ENCODE measurements at places on chromosomes 11 and 22.

DNA sequence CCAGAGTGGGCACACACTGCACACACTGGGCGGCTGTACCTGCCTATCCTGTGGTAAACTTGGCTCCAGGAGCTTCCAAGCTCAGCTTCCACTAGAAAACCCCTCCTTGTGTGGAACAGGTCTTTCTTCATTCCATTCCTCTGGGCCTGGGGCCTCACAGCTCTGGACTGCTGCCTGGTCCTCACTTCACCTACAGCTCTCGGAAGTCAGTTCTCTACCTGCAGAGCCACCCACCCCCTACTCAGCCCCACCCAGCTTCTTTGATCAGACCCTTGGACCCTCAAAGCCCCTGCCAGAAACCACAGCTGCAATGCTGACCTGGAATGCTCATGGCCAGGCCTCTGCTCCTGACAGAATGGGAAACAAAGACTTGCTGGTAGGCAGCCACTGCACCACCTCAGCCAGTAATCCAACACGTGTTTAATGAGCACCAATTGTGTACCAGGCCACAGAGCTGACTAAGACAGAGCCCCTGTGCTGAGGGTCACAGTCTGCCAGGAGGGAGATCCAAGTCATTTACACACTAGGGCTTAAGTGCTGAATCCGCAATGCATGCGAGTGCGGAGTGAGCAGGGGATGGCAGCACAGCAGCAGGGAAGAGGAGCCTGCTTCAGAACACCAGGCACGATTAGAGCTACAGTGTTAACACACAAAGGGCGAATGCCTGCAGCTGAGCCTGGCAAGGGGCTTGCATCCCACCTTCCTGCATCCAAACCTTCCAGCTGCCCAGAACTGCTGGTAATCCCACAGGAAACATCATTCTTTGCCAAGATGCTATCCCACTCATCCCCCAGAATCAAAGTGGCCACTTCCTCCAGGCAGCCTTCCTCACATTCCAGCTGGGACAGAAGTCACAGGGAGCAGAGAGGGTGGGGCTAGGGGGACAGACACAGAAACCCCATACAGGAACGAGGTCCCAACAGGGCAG is 4.6 kb downstream of the GNB1L start:
- DNase-seq: no peak

DNA sequence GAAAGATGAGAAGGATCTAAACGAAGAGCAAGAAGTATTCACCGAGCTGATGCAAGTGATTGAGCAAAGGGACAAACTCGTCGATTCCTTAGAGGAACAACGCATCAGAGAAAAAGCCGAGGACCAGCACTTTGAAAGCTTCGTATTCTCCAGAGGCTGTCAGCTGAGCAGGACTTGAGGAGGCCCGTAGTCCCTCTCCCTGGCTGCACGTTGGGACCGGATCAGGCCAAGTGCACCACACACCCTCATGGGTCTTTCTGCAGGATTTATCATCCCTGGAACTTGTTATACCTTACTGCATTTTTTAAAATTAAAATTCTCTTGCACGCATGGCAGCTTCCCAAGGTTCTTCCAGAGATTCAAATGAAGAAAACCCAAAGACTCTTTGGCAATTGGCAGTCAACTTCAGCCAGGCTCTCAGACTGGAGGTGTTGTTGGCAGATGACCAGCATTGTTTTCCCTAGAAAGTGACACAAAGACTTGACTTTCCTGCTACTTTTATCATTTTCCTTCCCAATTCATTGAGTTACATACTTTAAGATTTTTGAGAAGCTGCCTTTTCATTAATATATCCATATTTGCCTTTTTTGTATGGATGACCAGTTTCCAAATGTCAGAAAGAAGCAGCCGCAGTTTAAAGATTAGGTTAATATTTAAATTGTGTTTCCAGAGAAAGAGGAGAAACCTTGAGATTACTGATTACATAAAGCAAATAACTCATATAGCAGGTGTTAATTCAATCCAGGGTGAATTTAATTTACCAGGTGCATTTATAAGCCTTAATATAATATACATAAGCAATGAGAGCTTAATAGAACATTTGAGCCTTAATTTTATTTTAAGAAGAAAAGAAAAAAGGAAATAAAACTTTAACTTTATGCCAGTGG is 18.8 kb upstream of the PARVA start:
- no peak for DNase-seq

DNA sequence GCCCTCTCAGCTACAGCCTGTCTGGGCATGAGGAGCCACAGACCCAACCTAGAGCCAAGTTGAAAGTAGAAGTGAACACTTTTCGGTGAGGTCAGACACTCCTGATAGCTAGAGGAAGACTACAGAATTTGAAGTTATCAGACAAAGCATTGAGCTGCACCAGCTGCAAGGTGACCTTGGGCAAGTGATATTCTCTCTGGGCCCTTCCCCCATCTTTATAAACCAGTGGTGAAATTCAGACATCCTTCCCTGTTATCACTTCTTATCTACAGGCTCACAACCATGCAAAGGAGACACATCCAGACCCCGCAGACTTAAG is 8.0 kb upstream of the PMM1 start:
- DNase-seq: no peak

DNA sequence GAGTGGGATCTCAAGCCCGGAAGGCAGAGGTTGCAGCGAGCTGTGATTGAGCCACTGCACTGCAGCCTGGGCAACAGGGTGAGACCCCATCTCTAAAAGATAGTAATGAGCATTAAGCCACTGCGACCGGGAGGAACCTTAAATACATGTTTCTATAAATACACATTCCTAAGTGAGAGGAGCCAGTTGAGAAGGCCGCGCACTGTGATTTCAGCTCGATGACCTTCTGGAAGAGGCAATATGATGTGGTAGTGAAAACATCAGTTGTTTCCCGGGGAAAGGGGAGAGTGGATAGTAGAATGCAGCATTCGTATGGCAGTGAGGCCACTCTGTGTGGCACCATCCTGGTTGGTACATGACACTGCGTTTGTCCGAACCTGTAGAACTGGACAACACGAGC is 18.0 kb downstream of the PTDSS2 start:
- no peak for DNase-seq

GRCh38 chr22:39502789-39503409 is 809 bp downstream of the MIEF1 start:
- no peak for DNase-seq

GRCh38 chr22:44225812-44226211 is 45.1 kb downstream of the PARVG start:
- no peak for DNase-seq

- DNase-seq: no peak
These were observed 744 bp downstream of the PRAME start for GRCh38 chr22:22558071-22558971.

DNA sequence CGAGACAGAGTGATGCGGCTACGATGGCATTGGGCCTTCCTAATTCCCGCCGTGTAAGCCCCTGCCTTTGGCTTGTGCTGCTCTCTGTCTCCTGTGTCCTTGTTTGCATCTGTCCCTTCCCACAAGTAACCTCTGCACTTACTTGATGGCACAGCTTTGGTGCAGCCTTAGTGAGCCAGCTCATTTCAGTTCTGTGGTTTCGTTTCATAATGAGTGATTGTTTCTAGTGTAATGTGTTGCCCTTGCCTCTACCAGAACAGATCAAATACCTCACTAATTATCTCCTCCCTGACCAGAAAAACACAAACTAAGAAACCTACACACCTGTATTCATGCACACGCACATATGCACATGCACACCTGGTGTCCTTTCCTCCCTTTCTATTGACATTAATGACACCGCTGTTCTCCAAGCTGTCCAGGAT is 58.8 kb downstream of the GRK3 start:
- DNase-seq: no peak

DNA sequence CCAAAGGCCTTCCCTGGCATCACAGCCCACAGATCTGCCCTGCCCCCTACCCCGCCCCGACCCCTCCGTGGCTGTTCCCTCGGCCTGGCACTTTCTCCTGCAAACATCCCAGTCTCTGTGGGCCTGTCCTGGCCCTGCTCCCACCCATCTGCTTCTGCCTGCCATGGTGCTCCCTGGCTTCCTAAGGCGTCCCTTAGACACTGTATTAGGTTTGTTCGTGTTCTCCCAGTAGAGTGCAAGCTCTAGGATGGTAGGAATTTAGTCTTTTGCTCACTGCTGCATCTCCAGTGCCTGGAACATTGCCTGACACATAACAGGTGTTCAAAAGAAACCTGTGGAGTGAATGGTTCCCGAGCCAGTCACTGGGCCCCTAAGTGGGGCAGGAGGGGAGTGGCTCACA is 69.6 kb upstream of the PITPNB start:
- DNase-seq: no peak

DNA sequence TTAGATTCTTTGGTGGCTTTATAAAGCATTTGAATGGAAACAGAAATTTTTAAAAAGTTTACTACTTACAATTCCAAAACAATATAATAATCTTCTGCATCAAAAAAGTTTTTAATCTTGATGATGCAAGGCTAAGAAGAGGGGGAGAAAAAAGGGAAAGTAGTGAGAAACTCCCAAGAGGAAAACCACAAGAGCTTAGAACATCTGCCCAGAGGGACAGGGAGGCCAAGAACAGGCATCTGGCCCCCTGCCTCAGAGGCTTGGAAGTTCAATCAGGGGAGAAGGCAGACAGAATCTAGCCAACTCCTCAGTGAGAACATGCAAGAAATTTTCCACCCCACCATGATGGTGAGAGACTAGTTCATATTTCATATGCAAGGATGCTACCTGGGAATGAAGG is 23.8 kb upstream of the TTC28 start:
- DNase-seq: no peak

DNA sequence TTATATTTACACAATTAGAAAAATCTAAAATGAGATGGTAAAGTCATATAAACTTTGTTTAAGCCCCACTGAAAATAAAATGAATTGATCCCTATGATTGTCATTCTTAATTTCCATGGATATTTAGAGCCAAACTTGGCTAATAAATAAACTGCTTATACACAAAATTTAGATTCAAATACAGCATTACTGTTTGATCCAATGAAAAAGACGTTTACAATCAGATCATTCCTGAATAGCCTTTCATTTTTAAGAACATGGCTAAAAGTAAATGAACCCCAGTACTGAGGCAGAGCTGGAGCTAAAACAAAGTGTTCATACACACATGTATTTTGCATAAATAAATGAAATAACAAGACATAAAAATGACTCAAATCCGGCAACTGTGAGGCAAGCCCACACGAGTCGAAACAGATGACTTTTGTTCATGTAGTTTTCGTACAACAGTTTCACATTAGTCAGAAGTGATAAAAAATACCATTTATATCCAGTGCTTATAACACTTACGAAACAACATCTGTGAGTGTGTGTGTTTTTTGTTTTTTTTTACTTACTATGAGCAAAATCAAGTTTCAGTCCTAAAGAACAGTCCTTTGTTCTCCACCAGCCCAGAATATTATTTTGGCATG is 386.5 kb downstream of the SOX6 start:
- DNase-seq: peak; percentile 62

DNA sequence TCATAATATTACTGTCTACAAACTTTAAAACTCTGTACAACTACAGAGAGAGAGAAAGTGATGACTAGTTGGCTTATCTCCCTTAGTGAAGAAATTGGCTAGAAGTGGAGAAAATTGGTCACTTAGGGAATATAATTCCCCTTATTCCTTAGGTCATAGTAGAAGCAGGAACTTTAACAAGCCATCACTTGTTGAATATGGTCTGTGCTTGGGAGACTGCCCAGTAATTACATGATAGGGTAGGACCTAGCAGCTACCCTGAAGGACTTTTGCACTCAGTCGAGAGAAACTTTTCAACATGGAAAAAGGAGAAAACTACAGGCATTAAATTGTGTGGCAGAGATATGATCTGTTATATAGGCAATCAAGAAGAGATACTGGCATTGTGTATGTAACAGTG is 576.5 kb upstream of the CCDC90B start:
- DNase-seq: no peak

GRCh38 chr22:35039625-35040024 is 26.3 kb upstream of the ISX start:
- DNase-seq: no peak

GRCh38 chr22:37287550-37287951 is 5.2 kb downstream of the CYTH4 start:
- DNase-seq: no peak

DNA sequence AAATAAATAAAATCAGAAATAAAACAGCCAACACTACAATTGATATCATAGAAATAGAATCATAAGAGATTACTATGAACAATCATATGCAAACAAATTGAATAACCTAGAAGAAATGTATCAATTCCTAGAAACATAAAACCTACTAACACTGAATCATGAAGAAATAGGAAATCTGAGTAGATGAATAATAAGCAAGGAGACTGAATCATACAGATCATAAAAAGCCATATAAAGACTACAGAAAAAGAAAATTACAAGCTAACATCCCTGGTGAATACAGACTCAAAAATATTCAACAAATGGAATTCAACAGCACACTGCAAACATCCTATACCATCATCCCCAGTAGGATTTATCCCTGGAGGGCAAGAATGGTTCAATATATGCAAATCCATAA is 135.6 kb downstream of the SBF2 start:
- DNase-seq: no peak

DNA sequence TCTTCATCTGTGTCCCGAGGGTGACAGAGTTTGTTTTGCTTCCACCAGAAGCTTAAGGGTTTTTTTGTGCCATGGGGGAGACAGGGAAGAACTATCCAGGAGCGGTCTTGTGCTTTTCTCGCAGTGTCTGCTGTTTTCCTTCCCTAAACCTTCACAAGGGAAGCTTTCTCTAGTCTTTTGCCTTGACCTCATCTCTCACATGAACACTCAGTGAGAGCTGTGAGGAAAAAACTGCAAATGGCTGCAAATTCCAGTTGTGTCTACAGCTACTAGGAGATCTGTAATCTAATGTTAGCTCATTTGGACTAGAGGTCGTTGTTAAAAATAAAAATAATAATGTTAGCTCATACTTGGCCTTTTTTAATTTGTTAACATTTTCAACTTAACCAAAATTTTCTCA is 264.7 kb upstream of the SESN3 start:
- DNase-seq: no peak

DNA sequence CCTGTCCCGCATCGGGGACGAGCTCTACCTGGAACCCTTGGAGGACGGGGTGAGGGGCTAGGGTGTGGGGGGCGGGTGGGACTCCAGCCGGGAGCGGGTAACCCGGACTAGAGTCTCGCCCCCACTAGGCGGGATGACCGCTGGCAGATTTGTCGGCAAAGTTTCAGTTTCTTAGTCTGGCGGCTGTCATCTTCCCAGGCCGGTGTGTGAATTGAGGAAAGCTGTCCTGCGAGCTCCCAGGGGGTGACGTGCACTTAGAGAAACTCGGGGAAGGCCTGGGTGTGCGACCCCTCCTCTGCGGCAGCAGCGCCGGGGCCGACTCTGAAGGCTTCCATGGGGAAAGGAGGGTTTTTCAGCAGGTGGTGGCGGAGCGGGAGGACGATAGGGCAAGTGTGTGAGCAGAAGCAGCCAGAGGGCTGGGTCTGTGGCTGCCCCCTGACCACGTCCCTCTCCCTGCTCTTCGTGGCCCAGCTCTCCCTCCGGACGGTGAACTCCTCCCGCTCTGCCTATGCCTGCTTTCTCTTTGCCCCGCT is 463 bp downstream of the RAD9A start:
- DNase-seq: no peak

DNA sequence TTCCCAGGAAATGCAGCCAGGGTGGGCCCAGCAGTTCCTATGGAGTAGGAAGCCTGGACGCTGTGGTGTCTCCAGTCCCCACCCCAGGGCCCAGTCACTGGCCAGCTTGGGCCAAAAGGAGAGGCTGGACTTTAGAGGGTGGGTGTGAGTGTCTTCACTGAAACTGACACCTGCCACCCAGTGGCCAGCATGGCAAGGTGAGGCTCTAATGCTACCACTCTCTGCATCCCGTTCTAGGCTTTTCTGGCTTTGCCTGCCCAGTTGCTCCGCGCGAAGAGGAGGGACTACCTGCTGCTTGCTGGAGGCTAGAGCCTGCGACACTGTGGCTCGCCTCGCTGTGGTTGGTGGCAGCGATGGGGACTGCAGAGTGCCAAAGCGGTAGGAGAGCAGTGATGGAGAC is 35.4 kb downstream of the C22orf42 start:
- DNase-seq: no peak
